Fibroblast of lung (primary cell): ENCODE measurements at places on chromosomes 12 and 14. TPM values are rescaled to one million over a fixed set of nuclear protein-coding genes. Genes with fewer than 3 reads are reported as not detected.

Gene PRB2
- total RNA-seq = not detected in 2 replicates

DNA sequence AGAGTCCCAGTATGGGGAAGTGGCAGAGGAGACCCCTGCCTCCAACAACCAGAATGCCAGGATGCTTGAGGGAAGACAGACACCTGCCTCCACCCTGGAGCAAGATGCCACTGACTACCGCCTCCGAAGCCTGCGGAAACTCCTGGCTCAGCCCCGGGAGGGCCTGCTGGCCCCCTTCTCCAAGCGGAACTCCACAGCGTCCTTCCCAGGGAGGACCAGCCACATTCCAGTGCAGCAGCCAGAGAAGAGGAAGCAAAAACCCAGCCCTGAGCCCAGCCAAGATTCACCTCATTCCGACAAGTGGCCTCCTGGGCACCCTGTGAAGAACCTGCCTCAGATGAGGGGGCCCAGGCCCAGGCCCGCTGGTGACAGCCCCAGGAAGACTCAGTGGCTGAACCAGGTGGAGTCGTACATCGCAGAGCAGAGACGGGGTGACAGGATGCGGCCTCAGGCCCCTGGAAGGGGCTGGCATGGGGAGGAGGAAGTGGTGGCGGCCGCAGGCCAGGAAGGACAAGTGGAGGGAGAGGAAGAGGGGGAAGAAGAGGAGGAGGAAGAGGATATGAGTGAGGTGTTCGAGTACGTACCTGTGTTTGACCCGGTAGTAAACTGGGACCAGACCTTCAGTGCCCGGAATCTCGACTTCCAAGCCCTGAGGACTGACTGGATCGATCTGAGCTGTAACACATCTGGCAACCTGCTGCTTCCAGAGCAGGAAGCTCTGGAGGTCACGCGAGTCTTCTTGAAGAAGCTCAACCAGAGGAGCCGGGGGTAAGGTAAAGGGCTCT, 93.7 kb downstream of the B4GALNT3 start:
- no peak overlapping the region for H3K27ac ChIP-seq
- no peaks in the 10 kb centered on the region for H3K36me3 ChIP-seq
- H3K27me3 ChIP-seq = peaks cover 10% of the 10 kb centered on the region
- no peak for DNase-seq
- no peaks in the 10 kb centered on the region for H3K4me1 ChIP-seq
- no peak overlapping the region for H3K4me3 ChIP-seq

GRCh38 chr14:56243110-56243509, 124.9 kb downstream of the PELI2 start:
- no peak overlapping the region for H3K27ac ChIP-seq
- H3K4me1 ChIP-seq = no peaks in the 10 kb centered on the region

GRCh38 chr14:26845151-26845818, 247.5 kb upstream of the NOVA1 start:
- H3K27me3 ChIP-seq = no peaks in the 10 kb centered on the region
- no peak overlapping the region for H3K4me3 ChIP-seq
- no peak overlapping the region for H3K27ac ChIP-seq
- H3K4me1 ChIP-seq = peaks cover 2% of the 10 kb centered on the region
- no peaks in the 10 kb centered on the region for H3K36me3 ChIP-seq

- H3K27me3 ChIP-seq = peaks cover 5% of the 10 kb centered on the region
- H3K4me1 ChIP-seq = no peaks in the 10 kb centered on the region
- no peak for DNase-seq
- no peaks in the 10 kb centered on the region for H3K36me3 ChIP-seq
- H3K27ac ChIP-seq = no peak overlapping the region
- H3K4me3 ChIP-seq = no peak overlapping the region
Observed at GRCh38 chr14:51079085-51079484, 15.8 kb downstream of the TRIM9 start.

- H3K4me1 ChIP-seq = no peaks in the 10 kb centered on the region
- no peaks in the 10 kb centered on the region for H3K27me3 ChIP-seq
- H3K27ac ChIP-seq = no peak overlapping the region
- H3K4me3 ChIP-seq = no peak overlapping the region
Observed at GRCh38 chr14:104510794-104511611, 68.6 kb upstream of the C14orf180 start.
